ENCODE measurements at places on chromosomes 11 and 22.

GRCh38 chr11:134126217-134126822 is 57.4 kb downstream of the JAM3 start:
- DNase-seq, result peak; percentile 91

- DNase-seq, result no peak
Measured at GRCh38 chr11:61775606-61776554, 16.5 kb downstream of the TMEM258 start.

GRCh38 chr22:31177420-31178162 is 17.6 kb downstream of the RNF185 start:
- DNase-seq, result peak; percentile 93

DNA sequence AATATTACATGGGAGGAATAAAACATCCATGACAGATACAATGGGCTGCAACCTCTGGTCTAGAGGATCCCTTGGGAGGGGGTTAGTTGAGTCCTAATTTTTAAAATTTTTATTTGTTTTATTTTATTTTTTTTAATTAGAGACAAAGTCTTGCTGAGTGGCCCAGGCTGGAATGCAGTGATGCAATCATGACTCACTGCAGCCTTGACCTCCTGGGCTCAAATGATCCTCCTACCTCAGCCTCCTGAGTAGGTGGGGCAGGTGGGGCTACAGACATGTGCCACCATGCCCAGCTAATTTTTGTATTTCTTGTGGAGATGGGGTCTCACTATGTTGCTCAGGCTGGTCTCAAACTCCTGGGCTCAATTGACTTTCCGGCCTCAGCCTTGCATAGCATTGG is 43.1 kb downstream of the FDX1 start:
- DNase-seq, result peak; percentile 44

- no peak for DNase-seq
Measured at GRCh38 chr11:28318871-28319270, 210.7 kb downstream of the METTL15 start.

GRCh38 chr22:20384865-20385264 is 9.1 kb upstream of the ZNF74 start:
- DNase-seq, result no peak

- no peak for DNase-seq
Measured at GRCh38 chr11:60910281-60910687, 3.7 kb upstream of the TMEM109 start.

- no peak for DNase-seq
Measured at GRCh38 chr11:126485986-126486635, 130.6 kb downstream of the ST3GAL4 start.

- no peak for DNase-seq
Measured at GRCh38 chr11:120494595-120494994, 17.0 kb upstream of the GRIK4 start.

- no peak for DNase-seq
Measured at GRCh38 chr11:130234315-130234714, 74.7 kb downstream of the ST14 start.

DNA sequence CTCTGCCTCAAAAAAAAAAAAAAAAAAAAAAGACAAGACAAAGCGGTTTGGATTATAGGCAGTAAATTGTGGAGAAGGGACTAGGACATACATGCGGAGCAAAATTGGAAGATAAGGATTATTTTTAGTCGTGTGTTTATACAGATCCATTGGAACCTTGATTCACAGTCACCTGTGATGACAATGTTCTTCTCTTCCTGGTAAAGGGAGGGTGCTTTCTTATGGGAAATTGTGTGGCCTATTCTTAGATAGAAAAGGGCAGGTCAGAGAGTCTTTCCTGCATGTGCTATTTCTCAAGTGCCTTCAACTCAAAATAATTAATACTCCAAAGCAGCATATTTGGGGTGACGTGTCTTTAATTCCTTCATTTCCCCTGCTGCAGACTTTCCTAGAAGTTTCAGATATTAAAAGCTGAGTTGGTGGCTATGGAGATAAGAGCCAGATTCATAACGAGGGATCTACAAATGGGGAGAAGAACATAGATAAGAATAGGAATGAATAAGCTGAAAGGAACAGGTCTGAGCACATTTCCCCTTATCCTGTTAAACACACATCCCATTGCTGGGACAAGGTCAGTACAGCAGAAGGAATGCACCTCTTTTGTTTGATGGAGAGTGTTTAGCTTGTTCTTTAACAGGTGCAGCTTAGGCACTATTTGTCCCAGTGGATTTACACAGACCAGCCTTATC is 22.5 kb downstream of the GSTT2B start:
- DNase-seq, result no peak

- DNase-seq, result no peak
Measured at GRCh38 chr11:34203377-34203871, 98.0 kb downstream of the NAT10 start.

DNA sequence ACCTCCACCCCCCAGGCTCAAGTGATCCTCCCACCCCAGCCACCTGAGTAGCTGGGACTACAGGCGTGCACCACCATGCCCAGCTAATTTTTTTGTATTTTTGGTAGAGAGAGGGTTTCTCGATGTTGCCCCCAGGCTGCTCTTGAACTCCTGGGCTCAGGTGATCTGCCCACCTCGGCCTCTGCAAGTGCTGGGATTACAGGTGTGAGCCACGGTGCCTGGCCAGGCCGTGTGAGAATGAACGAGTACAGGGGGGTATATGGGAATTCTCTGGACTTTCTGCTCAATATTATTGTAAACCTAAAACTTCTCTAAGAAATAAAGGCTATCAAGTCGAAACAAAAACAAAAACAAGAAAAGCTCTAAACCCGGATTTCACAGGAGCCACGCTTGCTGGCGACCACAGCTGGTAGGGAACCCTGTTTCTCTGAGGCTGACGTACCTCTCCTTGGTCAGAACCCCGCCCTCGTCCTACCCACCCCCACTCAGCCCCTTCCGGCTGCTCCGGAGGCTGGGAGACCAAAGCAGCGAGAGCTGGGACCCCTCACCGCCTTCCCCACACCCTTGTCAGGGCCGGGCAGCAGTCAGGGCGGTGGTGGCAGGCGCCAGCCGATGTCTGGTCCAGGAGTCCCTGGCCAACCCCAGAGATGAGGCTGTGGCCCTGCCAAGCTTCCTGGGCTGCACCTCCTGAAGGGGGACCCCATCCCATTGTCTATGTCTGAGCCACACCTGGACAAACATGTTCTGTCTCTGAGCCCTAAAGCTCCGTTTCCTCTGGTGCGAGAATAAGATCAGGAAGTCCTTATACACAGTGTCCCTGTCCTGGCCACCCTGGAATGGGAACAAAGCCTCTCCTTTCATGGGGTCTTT is 52.1 kb downstream of the LINC01488 start:
- no peak for DNase-seq

- peak; percentile 3 for DNase-seq
Measured at GRCh38 chr11:132300283-132300682, 929.9 kb downstream of the NTM start.

GRCh38 chr11:2315395-2316168 is 13.8 kb downstream of the TSPAN32 start:
- DNase-seq, result no peak
